MV-4-11 (cell line): ENCODE measurements at places on chromosomes 5 and 9.
A peak's percentile ranks its signal among the peaks of the same experiment; 100 is the strongest.

DNA sequence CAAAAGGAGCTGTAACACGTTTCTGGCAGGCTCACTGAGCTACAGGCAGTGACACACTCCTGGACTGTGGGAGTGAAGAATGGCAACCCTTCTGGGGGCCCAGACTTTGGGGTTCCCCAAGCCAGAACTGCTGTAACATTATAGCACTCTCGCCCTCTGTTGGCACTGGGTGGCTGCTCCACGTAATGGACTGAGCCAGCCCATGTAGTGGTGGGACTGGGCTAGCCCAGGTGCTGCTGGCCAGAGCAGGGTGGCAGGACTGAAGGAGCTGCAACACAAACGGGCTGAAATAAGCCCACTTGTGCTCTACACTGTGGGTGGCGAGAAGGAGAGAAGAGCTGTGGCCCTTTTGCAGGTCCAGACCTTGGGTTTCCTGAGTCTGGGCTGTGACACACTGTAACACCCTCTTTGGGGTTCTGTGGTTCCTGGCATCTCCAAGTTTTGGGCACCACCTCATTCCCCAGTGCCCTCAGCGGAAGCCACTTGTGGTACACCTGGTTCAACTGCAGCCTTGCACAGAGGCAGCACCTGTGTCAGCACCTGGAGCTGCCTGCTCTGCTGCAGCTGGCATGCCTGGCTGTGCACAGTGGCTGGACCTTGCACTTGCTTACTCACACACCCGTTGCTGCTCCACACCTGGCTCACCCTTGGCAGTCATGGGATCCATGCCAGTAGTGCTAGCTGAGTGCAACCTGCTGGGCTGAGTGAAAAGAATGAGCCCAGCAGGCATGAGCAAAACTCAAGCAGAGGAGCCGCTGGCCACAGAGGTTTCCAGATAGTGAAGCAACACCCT is 95.0 kb upstream of the PRR16 start:
- DNase-seq, result no peak

GRCh38 chr9:96495341-96495740 is 45.4 kb downstream of the HABP4 start:
- DNase-seq, result peak; percentile 35

- no peak for DNase-seq
Observed at GRCh38 chr5:108093186-108093585, 288.7 kb downstream of the FBXL17 start.

GRCh38 chr9:88076286-88077070 is 61.8 kb downstream of the SPATA31C2 start:
- peak; percentile 50 for DNase-seq

- DNase-seq, result no peak
Observed at GRCh38 chr9:98342820-98343210, 87.4 kb upstream of the TBC1D2 start.

DNA sequence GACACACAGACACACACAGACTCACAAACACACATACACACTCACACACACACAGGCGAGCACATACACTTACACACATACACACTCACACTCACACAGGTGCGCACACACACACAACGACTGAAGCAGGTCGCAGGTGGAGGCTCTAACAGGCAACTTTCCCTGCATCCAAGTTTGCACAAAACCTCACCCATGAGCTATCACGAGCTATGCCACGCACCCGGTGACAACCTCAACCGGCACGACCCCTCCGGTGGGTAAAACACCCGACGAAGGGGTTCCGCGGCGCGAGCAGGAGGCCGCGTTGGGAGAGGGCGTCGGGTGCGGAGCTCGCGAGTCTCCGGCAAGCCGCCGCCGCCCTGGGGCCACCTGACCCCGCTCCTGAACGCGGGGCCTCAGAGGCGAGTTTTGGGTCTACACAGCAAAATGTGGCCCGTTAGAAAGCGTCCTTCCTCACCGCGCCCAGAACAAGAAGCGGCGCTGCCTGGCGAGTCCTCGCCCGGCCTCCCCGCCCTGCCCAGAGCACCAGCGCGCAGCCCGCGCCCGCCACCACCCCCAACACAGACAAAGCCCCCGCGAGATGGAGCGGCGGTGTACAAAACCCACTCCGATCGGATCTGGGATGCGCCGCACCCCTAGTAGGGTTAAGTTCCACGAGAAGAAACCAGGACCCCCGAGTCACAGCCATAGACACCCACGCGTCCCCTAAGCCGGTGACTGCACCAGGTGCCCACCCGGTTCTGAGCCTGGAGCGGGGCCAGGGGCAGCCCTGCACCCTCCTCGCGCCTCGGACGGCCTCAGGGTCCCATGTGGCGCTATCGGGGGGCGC is 665 bp downstream of the SLC6A3 start:
- DNase-seq, result no peak

DNA sequence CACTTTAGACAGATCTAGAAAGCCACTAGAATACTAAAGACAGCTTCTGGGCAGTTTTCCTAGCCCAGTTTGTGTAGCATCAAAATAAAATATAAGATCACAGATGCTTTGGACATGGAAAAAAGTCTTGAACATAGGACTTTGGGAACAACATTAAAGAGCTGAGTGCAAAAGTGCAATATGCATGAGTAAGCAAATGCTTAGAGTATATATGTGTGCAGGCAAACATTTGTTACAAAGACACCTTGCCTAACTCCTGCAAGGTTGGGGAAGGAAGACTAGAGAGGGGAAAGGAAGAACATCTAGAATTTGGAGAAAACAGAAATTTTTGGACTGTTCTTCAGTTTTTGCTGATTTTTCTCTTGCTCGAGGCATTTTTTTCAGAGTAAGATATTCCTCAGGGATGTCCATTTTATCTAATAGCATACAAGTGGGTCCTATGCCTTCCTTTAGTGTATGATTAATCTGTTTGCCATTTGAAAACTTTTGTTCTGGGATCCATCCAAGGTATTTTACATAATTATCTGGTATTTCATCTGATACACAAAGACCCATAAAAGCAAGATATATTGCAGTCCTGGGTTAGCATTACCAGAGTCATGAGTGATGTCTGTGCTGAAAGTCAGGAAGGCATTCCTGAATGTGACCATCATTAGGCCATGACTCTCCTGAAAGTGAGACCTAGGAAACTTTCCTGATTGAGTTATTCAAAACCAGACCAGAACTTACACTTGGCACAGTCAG is 142.0 kb upstream of the RGMB start:
- DNase-seq, result no peak

DNA sequence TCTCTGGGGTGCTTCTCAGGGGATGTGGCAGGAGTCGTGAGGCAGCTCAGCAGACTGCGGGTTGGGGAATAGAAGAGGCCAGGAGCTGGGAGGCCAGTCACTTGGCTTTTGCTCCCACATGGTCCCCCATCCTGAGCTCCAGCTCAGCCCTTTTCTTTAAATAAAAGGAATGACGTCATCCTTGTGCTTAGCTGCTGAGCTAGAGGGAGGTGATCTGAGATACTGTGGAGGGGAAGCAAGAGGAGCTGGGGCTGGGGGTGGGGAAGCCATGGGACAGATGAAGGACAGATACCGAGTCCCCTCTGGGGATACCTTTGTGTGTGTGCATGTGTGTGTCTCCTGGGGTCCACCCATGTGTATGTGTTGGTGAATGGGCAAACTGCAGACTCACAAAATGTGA is 89.0 kb upstream of the ARAP3 start:
- no peak for DNase-seq

- no peak for DNase-seq
Observed at GRCh38 chr5:4191041-4191440, 595.4 kb downstream of the IRX1 start.

DNA sequence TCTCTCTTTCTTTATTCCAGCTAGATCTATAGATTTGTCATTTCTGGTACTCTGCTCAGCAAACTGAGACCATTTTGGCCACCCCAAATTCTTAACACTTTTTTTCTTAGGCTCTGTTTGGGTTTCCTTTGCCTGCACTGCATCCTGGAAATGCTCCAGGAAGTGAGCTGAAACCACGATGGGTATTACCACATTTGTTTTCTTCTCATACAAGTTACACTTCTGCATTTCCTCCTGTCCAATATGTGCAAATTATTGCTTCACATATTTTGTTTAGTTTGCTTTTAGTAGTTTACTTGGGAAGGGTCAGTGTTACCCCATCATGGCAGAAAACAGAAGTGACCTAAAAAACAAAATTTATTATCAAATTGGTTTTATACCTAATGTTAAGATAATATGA is 498.6 kb upstream of the GRIN3A start:
- DNase-seq, result peak; percentile 70

GRCh38 chr5:79746642-79747569 is 57.3 kb downstream of the CMYA5 start:
- no peak for DNase-seq

- DNase-seq, result no peak
Observed at GRCh38 chr5:134818776-134819175, 27.0 kb upstream of the C5orf24 start.

GRCh38 chr9:128689293-128689774 is 312 bp downstream of the SET start:
- DNase-seq, result no peak

DNA sequence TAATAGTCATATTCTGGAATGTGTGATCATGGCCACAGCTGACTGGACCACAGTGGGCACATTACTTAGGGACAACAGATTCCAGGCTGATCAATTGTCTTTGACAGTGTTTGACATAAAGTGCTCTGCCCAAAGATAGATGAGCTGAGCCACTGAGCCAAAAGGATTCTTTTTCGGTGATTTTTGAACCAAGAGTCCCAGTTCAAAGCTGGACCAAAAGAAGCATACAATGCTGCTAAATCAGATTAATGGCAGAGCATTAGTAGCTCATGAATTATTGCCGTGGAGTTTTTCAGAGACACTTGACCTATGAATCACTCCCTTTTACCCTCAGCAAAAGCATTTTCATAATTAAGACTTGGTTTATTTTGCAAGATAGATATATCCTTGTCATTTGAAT is 160.6 kb downstream of the IZUMO3 start:
- DNase-seq, result no peak

GRCh38 chr5:157463621-157464518 is 3.9 kb downstream of the NIPAL4 start:
- DNase-seq, result no peak

DNA sequence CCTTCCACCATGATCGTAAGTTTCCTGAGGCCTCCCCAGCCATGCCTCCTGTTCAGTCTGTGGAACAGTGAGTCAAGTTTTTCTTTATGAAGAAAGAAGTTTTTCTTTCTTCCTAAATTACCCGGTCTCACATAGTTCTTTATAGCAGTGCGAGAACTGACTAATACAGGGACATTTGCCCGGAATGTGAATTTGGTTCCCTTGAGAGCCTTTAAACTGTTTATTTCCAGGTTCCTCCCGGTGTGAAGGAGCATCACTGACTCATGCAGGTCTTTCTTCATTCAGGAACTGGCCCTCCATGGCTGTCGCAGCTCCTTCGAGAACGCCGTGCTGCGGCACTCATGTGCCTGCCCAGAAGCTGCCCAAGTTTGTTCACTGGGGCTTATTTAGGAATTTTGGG is 87.7 kb downstream of the PTCH1 start:
- no peak for DNase-seq

- no peak for DNase-seq
Observed at GRCh38 chr9:3648266-3648665, 122.5 kb upstream of the RFX3 start.

DNA sequence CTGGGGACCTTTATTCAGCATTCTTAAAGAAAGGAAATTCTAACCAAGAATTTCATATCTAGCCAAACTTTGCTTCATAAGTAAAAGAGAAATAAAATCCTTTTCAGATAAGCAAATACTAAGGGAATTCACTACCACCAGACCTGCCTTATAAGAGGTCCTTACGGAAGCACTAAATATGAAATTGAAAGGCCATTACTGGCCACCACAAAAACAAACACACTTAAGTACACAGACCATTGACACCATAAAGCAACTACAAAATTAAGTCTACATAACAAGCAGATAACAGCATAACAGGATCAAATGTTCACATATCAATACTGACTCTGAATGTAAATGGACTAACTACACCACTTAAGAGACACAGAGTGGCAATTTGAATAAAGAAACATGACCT is 361.4 kb upstream of the POU5F2 start:
- no peak for DNase-seq

- no peak for DNase-seq
Observed at GRCh38 chr9:11973011-11973410, 720.2 kb upstream of the TYRP1 start.

DNA sequence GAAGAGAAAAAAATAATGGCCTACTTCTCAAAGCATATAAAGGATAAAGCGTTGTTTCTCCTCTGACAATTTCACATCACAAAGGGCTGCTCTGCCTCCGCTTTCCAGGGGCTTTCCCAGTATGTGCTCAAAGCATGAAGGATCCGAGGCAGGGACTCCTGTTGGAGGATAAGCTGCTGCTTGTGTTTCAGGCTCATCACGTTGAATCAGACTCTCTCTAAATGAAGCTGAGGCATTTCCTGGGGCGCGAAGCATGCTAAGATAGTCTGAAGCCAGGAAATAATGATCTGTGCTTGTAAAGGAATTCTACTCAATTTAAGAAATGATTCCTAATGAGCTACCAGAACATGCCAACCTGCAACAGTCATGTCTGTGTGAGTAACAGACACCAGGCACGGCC is 97.5 kb downstream of the MARCHF11 start:
- no peak for DNase-seq

DNA sequence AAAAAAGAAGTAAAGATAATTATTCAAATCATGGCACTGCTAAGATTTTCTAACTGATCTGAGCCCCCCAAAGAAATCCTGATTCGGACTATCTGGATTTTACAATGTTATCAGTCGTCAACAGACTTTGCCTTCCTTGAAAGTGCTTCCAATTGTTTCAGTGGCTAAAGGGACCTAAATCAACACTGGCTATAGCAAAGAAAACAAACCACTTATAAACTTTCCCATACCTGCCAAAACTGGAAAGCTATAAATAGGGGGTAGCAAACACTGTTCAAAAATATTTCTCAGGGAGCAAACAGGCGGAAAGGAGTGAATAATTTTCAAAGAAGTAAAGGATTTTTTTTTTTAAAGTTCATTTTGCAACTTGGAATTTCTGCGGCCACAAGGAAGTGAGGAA is 105.6 kb upstream of the LIFR start:
- DNase-seq, result no peak

GRCh38 chr9:95250462-95251221 is 66.9 kb downstream of the FANCC start:
- DNase-seq, result no peak

GRCh38 chr9:13535141-13535540 is 255.6 kb upstream of the MPDZ start:
- DNase-seq, result no peak

- DNase-seq, result peak; percentile 63
Observed at GRCh38 chr5:17373406-17373805, 124.6 kb upstream of the TAF11L2 start.

GRCh38 chr5:43051684-43052083 is 11.6 kb upstream of the ANXA2R start:
- DNase-seq, result no peak

GRCh38 chr9:88736136-88736637 is 201.2 kb downstream of the NXNL2 start:
- no peak for DNase-seq

DNA sequence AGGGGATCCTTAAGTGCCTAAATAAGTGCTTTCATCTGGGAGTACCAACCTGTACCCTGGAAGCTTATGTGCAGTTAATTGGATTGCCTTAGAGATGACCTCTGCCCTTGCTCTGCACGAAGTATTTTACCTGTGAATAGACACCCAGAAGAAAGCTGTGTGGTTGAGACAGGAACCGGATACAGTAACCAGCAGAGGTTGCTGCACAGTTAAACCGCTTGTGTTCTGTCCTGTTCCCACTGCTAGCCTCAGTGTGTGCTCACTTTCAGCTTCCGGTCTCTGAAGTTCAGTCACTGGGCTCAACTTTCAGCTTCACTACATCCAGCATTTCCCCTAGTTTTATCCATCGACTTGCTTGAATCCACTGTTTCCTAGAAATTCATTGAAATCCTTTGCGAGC is 185.3 kb downstream of the FAM170A start:
- no peak for DNase-seq
